ENCODE measurements at places on chromosomes 2 and 18.

- no peak for DNase-seq
Observed at GRCh38 chr2:109021895-109022300, 32.9 kb upstream of the EDAR start.

GRCh38 chr2:197929008-197929885 lies 124.9 kb downstream of the PLCL1 start:
- DNase-seq: no peak

GRCh38 chr2:221501210-221501882 lies 70.8 kb downstream of the EPHA4 start:
- no peak for DNase-seq

GRCh38 chr2:217947383-217948350 lies 55.1 kb downstream of the TNS1 start:
- DNase-seq: no peak

DNA sequence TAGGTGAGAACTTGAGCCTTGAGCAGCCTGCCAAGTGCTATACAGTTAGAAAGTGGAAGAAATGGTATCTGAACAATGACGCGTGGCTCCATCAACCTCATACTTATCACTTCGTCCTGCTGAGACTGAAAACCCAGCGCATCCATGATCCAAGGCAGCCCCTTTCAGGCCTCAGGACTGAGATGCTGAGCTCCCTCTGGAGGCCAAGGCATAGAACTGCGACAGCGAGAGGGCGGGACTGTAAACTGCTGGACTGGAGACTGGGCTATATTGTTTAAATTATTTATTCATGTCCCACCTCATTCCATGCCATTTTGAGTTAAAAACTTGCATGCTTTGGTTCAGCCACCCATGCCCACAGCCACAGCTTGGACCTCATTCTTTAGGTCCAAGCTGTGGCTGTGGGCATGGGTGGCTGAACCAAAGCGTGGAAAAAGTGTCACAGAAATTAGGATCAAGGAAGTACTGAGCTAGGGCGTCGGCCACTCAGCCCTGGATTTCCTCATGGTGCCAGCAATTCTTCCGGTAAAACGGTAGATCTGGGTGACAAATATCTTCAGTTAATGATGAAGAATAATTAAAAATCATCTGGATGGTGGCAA lies 195.5 kb downstream of the L3MBTL4 start:
- peak; percentile 79 for DNase-seq

GRCh38 chr2:135620198-135620597 lies 88.9 kb downstream of the R3HDM1 start:
- DNase-seq: no peak

- DNase-seq: no peak
Observed at GRCh38 chr2:121162893-121163292, 122.1 kb downstream of the TFCP2L1 start.

DNA sequence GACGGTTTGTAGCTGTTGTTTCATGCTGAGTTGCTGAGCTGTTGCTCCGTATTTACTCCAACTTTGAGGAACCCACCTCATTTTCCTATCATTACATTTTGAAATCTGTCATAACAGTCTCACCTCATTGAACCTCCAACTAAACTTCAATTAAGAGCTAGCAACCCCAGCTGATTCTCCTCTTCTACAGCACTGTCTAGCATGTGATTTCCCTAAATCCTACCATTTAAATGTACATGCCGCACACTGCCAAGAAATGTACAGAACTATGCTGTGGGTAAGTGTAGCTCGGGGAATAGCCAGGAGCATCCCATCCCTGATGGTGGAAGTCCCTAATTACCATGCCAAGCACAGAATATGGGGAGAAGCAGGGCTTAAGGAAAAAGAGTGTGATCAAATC lies 299.9 kb downstream of the AFF3 start:
- no peak for DNase-seq

DNA sequence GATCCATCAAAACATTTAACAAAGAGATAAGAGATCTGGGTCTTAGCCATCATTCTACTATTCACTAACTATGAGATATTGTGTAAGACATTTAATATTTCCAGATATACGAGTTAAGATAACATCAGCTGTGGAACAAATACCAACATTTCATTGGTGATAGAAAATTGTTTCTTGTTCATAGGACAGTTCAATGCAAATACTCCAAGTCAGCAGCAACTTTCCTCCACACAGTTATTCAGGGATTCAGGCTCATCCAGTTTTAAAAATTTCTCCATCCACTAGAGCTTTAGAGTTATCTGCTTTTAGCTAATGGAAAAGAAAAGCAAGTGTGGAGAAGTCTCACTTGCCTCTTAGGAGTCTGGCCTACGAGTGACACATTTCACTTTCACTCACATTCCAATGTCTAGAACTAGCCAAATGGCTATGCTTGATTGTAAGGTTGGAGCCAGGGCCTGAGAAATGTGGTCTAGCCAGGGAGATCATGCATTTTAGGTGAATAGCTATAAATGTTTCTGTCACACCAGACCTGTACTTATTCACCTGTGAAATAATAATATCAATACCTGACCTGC lies 119.3 kb upstream of the MAPRE2 start:
- no peak for DNase-seq

DNA sequence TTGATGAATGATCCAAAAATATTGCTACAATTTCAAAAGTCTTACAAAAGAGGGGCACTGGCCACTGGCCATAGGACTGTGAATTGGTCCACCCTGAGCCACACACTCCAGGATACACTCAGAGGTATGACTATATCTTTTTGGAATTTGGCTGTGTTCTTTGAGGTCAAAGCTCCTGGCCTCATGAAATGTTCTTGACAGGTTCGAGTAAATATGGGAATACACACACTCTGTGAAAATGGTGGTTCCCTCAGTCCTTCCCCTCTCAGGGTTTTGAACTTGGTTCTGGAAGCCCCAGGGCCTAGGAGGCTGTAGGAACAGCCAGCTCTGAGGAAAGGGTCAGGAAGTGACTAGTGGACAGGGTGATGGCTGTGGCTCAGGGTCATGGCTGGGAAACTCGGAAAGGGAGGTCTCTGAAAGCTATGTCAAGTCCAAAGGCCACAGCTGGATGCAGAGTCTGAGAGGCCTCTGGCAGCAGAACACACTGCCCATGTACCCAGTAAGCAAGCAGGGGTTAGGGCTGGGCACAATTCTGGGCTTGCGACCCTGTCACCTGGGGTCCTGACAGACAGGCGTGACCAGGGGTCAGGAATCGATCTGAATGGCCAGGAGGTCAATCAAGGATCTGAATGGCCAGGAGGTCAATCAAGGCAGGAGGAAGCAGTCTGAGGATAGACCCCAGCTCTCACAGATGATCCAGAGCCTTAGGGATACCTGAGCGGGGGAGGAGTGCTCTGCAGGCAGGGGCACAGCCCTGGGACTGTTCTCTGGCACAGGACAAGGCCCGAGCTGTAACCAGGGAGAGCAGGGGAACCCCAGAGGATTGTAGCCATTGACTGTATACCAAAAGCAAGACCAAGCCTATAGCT lies 223.4 kb upstream of the SMAD2 start:
- no peak for DNase-seq

- DNase-seq: no peak
Observed at GRCh38 chr2:202290970-202291369, 25.4 kb downstream of the NOP58 start.

DNA sequence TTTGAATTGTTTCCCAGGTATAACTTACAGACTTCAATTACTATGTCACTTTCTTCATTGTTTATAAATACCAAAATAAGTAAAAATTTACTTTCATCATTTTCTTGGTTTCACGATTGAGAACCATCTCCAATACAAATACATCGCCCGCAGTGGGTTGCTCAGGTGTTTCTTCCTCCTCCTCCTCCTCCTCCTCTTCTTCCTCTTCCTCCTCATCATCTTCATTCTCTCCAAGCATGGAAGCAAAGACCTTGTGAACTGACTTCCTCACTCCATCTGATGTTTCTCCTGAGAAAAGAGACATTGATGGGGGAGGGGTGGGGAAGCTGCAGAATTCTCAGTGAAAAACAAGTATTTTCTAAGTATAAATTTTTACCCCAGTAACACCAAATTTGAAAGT lies 6.6 kb downstream of the GTF3C3 start:
- no peak for DNase-seq

DNA sequence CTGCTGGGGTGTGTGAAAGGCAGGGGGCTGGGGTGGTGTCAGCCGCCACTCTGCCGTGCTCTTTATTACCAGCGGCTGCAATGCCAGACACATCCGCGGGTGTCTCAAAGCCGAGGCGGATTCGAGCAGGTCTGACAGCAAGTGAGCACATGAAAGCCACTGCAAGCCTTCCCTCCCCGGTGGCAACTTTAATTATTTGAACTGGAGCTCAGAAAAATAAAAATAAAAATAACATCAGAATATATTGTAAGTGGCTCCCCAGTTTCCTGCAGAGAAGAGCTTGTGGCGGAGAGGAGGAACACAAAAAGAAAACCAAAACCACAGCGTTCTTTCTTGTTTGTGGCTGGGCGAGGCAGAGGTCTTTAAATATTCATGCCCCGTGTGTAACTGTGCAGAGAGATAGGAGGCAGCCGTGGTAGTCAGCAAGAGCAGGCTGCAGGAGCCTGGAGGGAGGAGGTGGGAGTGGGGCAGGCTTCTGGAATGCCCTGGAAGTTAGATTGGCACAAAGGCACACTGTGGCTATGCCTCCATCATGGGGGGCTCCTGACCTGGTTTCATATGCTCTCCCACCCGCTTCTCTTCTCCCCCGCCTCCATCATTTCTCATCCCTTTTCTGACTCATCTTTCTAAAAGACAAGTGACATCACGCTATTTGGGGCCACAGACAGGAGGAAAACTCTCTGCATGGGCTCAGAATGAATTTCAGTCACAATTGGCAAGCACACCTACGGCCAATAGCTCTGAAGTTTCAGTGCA lies 199.8 kb downstream of the CLIP4 start:
- no peak for DNase-seq
